ENCODE measurements at places on chromosomes 2 and 18.

DNA sequence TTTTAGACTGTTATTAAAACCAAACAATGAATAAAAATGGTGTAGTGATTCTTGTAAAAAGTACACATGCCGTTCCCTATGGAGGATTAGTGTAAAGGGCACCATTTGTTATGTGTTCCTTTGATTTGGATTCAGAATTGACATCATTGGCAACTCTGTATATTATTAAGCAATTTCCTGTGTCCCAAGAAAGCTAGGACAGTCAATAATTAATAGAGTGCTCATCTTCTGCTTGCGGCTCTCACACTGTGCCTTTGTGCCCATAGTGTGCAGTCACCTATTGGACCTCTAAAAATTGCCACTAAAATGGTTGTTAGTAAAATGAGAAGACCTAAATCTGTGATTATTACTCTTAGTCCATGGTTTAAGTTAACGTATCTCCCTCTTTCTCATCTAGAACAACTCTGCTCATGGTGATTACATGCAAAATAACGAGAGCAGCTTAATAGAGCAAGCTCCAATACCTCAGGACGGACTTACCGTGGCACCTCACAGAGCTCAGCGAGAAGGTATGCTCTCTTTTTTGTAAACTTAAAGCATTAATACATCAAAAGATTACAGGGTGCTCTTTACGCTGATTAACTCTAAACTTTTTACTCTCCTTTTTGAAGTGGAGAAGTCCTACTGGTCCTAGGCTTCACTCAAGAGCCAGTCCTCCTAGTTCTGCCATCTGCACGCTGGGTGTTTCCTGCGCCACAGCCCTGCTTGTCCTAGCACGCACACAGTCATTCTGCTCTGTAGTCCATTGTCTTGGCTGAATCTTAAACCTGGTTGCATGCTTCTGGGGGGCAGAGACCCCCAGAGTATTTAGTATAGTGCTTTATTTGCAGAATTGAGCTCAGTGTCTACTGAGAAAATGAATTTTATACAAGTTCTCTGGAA lies 16.7 kb downstream of the ZCCHC2 start:
- DNase-seq = no peak

DNA sequence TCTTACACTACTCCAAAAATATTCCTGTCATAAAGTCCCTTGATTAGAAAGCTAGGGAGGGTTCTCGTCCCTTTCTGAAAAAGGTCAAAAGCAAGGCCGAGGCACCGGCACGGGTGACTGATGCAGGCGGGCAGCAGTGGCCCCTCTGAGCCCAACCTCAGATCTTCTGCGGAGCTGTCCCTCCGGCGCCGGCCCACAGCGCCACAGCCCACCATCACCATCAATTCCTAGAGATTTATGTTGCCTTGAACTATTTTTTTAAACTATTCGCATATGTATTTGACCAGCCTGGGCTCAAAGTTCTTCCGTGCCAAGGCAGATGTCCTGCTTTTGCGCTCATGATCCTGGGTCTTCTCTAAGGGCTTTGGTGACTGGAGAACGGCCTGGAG lies 26.8 kb downstream of the PRELID3A start:
- DNase-seq = no peak

DNA sequence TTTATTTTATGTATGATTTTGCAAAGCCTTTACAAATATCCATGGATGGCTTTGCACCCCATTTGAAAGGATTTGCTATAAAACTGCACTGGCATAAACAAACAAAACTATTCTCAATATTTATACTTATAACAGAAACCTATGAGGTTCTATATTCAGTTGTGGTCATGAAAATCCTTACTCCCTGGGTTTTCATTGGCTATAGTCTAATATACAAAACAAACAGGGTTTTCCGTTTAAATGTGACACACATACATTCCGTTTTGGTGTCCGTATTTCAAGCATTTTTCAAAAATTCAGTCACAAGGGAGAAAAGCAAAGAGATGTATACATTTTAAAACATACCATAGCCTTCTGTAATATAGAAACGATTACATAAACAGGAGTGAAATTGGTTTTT lies 100.0 kb downstream of the TCF4 start:
- DNase-seq = no peak

DNA sequence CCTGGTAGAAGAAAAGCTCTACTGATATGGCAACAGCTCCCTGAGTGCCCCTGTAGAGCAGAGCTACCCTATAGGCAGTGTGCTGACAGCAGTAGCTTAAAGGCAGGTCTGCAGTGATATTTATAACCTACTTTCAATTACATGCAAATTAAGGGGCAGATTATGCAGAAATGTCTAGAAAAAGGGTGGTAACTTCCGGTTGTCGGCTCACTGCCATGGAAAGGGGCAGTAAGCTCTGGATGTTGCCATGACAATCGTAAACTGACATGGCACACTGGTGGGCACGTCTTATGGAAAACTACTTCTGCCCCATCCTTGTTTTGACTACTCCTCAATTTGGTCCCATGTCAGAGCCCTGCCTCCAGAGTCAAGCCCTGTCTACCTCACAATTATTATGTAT lies 2.9 kb upstream of the TYMS start:
- DNase-seq = no peak

DNA sequence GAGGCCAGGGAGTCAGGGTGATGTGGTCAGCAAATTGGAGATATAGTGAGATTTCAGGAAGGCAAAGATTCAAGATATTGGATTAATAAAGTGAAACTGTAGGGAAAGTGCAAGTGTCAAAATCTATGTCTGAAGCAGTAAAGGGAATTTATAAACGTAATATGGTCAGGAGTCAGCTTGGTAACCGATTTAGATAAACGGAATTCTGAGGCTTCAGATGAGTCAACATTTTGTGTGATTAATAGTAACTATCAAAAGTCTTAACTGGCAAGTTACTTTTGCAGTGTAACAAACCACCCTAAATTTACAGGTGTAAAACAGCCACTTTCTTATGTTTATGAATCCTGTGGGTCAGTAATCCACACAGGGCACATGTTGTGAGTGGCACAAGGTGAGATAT lies 10.9 kb downstream of the MTX2 start:
- DNase-seq = no peak

- no peak for DNase-seq
Observed at GRCh38 chr2:237144516-237144915, 58.8 kb downstream of the COPS8 start.

- no peak for DNase-seq
Observed at GRCh38 chr18:61669320-61669719, 223.5 kb downstream of the RNF152 start.

DNA sequence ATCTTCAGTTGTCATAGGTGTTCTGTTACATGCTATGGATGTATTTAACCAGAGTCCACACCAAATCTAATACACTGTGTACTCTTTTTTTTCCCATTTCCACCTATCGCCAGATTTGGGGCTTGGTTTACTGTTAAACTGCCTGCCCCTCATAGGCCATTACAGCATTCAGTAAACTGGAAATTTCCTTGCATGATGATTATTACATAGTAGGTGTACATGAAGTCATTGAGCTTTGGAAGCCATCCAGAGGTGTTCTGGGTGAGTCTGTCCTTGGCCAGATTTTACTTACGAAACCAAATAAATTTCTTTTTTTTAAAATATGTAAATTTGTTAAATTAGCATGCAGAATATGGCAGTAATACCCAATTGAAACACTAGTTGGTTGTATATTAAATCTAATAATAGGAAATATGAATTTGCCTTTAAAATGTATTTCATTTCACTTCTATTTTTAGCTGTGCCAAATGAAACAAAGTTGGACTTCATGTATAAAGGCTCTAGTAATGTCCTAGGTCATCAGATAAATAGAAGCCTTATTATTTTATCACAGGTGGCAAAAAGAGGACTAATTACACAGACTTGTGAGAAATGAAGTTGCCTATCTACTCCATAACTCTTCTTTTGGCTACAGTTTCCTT lies 60.7 kb downstream of the COMMD1 start:
- no peak for DNase-seq

DNA sequence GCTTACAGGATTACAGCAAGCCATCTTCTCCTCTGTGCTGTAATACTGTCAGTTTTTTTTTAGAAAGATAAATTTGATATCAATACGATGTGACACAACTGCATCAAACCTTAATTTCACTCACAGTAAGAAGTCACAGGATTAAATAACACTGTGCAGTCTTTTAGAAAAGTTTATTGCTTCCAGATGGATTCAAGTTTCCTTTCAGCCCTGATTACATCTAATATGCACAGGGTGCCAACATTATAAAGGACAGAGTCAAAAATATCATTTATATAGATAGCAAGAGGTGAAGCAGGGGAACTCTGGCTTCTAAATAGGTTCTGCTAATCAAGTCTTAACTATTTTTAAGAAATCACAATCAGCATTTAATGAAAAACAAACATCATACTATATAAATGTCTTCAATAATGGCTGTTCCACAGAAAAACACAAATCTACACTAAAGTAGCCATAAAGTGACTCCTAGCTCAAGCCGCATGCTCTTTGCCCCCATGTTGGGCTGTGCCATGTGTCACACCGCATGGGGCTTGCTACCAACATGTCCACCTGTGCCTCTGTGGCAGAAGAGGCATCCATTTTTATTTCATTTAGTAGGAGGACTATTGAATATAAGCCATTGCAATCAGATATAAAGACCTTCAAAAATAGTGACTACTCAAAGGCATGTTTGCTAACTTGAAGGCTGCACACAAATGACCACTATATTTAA lies 35.0 kb downstream of the CERKL start:
- no peak for DNase-seq

DNA sequence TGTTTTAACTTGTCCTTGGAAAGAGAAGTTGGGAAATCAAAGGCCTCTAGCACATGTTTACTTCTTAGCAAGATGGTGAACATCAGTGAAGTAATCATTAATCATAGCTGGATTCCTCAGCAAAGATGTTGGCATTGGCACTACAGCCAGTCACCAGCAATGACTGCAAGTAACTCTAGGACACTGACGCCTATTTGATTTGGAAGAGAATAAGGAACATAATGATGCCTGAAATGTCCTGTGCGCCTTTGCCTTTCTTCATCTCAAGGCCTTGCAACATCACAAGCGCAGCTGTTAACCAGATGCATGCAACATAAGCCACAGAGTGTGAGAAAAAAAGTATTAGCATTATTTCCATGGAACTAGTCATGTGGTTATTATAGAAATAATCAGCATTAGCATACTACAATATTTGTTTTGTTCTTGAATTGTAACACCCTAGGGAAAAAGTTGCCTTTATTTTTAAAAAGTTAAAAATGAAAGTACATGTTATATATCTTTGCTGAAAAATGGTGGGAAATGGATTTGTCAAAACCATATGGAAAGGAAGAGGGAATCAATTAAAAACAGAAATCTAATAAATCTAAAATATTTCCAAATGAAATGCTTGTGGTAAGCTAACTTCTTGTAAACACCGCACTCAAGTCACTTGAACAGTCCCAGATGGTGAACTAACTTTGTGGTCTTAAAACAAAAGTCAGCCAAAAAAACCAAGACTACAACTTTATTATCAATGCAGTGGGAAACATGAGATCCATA lies 55.6 kb downstream of the THADA start:
- DNase-seq = no peak

DNA sequence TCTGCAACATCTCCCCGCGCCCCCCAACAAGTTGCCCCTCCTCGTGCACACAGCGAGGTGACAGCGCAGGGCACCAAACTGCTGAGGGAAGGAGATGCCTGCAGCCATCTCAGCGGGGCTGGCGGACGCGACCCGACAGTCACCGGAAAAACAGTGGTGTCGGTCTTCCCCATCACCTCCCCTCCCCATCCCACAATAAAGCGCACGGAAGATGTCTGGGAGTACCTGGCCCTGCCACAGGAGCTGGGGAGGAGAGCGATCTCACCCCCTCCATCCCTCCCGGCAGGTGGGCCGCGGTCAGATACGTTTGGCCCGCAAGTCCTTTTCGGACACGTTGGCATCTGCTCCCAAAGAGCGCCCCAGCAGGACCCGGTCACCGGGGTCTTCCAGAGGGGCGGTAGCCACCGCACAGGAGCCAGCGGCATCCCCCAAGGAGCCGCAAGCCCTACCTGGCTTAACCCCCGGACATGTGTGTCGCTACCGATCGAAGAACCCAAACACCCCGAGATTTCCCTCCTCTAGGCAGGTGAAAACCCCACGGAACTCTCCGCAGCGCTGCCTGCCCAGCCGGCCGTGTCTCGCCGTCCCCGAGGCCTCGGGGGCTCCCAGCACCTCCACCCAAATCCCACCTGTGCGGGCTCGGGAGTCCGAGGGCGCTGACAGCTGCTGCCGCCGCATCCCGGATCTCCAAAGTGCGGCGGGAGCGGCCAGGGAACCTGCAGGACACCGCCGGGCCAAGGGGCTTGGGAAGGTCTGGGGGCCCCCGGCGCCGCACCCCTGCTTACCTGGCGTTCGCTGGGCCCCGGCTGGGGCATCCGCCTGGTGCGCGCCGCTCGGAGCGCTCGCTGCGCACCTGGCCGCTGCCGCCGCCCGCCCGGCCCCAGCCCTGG lies 657 bp downstream of the ATP8B1 start:
- DNase-seq = no peak

DNA sequence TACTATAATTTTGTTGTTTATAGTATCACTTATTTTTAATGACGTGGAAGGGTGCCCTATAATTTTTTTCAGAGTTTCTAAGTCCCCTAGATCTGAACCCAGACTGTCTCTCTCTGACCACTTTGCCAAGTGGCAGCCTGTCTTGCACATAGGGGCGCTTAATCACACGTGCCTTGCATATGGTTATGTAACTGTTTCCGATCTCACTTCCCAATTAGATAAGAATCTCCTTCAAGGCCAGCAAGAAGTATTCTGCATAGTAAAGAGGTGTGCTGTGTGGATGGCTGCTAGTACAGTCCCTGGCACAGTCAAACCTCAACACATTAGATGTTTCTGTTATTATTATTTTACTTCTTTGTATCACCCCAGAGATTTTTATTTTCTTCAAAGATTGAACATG lies 197.8 kb upstream of the SIX2 start:
- DNase-seq = no peak

GRCh38 chr2:126634273-126634861 lies 21.6 kb upstream of the GYPC start:
- no peak for DNase-seq

DNA sequence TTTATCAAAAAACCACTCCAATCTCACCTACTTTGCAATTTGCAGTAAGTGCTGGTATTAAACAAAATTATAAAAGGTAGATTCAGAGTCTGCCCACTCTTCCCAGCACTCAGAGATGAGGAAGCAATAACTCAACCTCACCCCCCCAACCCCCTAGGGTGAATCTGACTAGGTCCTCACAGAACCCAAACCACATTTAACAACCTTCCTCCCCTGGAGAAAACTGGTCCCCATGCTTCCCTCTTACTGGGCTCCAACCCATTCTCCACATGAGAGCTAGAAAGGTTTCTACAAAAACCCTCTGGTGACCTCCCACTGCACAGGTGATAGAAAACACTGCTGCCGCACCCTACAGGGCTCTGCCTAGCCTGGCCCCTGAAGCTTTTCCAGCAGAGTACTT lies 40.5 kb upstream of the BMP10 start:
- DNase-seq = no peak

DNA sequence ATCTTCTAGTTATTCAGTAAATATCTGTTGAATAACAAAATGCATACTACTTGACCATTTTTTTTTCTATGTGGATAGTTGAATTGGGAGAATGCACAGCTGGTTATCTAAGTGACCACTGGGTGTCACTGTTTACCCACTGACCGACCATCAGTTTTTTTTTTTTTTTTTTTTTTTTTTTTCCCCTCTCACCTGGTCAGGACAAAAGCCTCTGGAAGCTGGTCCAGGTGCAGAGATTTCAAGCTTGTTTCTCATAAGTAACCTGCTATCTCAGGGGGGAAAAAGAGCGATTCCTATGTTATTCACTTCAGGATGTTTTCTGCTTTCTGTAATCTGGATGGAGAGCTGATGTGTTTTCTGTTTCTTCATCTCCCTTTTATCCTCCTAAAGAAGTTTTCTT lies 256.0 kb downstream of the DCDC2C start:
- no peak for DNase-seq

- DNase-seq = no peak
Observed at GRCh38 chr2:120871016-120871635, 135.5 kb downstream of the GLI2 start.
